ENCODE measurements at places on chromosomes 7 and 10. TPM values are rescaled to one million over a fixed set of nuclear protein-coding genes. Genes with fewer than 3 reads are reported as not detected.

The SPOCK2 gene
- total RNA-seq, result 8.8 TPM

The MYL10 gene
- total RNA-seq, result not detected

The FFAR4 gene
- total RNA-seq, result 0.45 TPM

The IL2RA gene
- total RNA-seq, result 1.7 TPM

The SHTN1 gene
- 3.5 TPM for total RNA-seq

The SPDYE3 gene
- total RNA-seq, result not detected

The FAM237B gene
- total RNA-seq, result not detected

The PRKAR2B gene
- 89.5 TPM for total RNA-seq

The CDHR3 gene
- total RNA-seq, result 7.8 TPM

The THSD7A gene
- total RNA-seq, result 1.2 TPM

The FLNC gene
- total RNA-seq, result 647 TPM

The ZNF655 gene
- total RNA-seq, result 92.3 TPM

The SYT15B gene
- 2.5 TPM for total RNA-seq

The SLC13A1 gene
- not detected for total RNA-seq

The SLC18A2 gene
- 2.5 TPM for total RNA-seq

The NUTM2D gene
- 3.4 TPM for total RNA-seq

The CYP2C19 gene
- total RNA-seq, result not detected

The KLLN gene
- 0.17 TPM for total RNA-seq

The HECTD2 gene
- 29.5 TPM for total RNA-seq

The PITX3 gene
- total RNA-seq, result not detected

The KAZALD1 gene
- 3.2 TPM for total RNA-seq

The CCZ1B gene
- total RNA-seq, result 49.7 TPM

The TMEM225B gene
- total RNA-seq, result 0.32 TPM

The ARL3 gene
- total RNA-seq, result 8.8 TPM

The SFMBT2 gene
- total RNA-seq, result 10.2 TPM

The CALD1 gene
- 3,138 TPM for total RNA-seq

The OR9A2 gene
- not detected for total RNA-seq

The CCDC7 gene
- 72.3 TPM for total RNA-seq

The OGDHL gene
- 1.0 TPM for total RNA-seq

The RFC2 gene
- 7.5 TPM for total RNA-seq

The AKR1C8 gene
- total RNA-seq, result not detected

The CYP26A1 gene
- total RNA-seq, result not detected

The FGFR2 gene
- 61.5 TPM for total RNA-seq

The NXPH1 gene
- not detected for total RNA-seq

The ZNF239 gene
- 5.5 TPM for total RNA-seq

The PPA1 gene
- 73.9 TPM for total RNA-seq

The NUTM2A gene
- 2.3 TPM for total RNA-seq

The CLDN4 gene
- 3.1 TPM for total RNA-seq

The PKD2L1 gene
- not detected for total RNA-seq

The ACHE gene
- total RNA-seq, result 3.9 TPM

Measured in esophagus muscularis mucosa (tissue), 4 donors.